Stimulated activated CD8-positive, alpha-beta memory T cell treated with anti-CD3 and anti-CD28 coated beads, Interleukin-4, amount 100 ng/mL, for 4 hours (primary cell): ENCODE measurements at places on chromosomes 4 and X.

GRCh38 chrX:53195401-53195800 is 29.6 kb downstream of the KDM5C start:
- no peak for DNase-seq

- DNase-seq, result no peak
Measured at GRCh38 chr4:165621983-165622382, 243.2 kb downstream of the CPE start.

DNA sequence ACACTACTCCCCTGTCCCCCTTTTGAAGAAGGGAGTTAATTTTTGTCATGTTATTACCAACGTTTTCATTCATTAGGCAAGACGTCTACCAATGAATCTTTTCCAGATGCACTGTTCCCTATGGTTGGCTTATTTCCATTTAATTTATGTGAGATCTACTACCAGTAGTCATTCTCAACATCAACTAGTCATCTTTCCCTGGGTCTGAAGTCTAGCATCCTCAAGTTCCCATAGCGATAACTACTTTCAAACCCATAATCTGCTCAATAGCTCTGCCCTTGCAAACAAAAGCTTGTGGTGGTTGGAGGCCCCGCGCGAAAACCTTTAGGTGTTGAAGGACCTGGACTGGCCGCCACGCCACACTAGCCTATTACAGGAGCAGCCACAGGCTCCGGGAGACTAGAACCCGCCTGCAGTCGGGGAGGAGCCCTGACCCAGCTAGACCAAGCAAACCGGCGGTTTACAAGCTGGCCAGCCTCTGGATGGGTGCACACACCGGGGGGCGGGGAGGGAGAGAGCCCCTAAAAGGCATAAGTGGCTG is 746 bp downstream of the PPAT start:
- no peak for DNase-seq

DNA sequence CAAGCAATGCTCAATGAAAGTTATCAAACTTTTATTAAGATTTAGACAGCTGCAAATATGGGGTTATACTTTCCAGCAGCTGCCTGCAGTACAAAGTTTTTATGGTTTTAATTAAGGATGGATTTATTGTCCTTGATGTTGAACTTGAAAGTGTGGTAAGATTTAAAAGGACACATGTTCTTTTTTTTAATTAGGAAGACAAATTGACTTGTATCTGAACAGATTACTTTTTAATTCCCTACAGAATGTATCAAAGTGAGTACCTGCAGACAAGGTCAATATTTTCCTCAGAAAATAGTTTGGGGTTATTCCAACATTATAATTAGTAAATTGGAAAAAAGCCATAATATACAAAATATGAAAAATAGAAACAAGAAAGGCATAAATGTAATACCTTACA is 218.2 kb upstream of the NEIL3 start:
- DNase-seq, result no peak

DNA sequence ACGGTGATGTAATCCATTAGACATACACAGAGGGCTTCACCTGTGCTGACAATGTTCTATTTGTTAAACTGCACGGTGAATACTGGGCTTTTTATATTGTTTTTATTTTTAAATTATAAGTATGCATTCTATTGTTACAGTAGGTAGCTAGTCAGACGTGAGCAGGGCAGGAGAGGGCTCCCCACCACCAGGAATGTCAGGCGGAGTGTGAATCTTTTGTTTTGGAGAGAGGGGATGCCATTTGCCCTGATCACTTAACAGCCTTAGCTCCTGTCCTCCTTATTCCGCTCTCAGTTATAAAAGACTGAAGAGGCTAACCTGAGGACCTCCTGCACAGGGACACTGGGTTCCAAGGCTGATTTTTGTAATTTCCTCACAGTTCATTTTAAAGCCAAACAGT is 151.6 kb upstream of the TAPT1 start:
- no peak for DNase-seq

DNA sequence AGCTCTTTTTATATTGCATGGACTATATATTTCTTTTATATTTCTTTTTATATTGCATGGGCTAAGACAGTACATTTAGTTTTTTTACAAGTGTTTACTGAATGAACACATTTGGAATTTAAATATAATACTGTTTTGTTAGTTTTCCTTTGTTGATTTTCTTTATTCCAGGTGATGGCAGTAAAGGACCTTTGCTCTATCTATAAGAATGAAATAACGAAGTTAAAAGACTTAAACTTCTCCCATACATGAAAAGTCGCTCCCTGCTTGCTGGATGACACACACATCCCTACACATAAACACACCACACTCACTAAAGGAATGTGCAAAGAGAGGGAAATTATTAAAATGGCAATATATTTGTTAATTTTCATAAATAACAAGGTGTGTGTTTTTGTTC is 102.5 kb upstream of the ANXA10 start:
- no peak for DNase-seq

GRCh38 chr4:135966936-135967335 is 1565.4 kb downstream of the PCDH18 start:
- no peak for DNase-seq

DNA sequence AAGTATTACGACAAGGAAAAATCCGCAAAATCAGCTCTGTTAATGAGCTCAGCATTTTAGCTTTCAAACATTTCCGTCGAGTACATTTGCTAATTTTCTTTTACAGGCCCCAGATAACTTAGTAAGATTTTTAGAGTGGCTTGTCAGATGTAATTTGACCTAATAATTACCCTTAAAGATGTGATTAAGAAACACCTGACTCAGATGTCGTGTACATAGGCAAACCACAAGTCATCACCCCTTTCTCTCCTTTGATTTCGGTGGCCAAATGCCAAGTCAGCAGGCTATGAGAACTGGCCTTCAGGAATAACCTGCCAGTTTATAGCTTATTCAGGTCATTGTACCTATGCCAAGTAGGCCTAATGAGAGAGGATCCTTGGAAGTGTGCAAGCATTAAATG is 369.6 kb downstream of the PCDH7 start:
- no peak for DNase-seq

DNA sequence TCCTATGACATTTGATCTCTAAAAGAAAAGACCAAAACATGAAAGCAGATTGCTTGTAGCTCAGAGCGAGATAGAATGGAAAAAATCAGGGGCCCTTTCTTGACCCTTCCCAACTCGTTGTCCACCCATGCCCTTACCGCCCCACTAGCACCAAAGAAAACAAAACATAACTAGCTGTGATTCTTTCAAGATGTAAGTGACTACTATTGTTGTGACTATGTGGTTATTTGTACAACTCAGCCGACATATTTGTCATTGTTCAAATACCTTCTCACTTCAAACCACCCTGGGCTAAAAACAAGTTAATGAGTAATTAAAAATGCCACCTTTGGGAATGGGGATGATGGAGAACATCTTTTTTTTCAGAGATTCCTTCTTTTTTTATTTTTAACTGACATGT is 171.2 kb upstream of the GPC4 start:
- DNase-seq, result no peak

DNA sequence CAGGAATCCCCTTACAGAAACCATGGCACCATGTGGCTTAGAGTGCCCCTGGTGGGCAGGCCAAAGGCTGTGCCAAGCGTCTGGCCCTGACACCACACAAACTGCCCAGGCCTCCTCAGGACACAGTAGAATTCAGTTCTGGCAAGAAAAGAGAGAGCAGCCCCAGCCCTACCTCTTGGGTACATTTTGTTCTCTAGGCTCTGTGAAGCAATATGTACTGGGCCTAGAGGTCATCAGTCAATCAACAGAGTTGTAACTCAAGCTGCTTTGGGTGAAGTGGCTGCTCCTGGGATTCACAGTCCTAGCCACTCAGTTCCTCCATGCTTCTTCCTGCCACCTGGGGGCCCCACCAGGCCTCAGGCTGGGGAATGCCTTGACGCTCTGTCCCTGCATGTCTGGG is 158.1 kb upstream of the MAMLD1 start:
- no peak for DNase-seq

- DNase-seq, result no peak
Measured at GRCh38 chrX:96729053-96729452, 44.4 kb downstream of the DIAPH2 start.

DNA sequence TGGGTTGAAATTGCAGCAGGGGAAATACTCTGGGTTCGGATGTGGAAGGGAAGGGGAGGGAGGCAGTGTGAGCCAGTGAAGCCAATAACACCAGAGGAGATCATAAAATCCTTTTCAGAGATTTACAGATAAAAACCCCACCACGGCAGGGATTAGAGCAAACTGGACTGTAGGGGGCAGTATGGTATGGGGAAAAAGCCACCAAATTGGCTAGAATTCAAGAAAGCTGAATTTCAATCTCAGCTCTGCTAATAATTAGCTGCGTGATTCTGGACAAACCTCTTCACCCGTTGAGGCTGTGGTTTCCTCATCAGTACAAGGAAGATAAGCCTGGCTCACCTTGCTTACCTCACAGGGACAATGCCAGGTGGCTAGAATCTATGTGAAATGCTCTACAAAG is 108.1 kb downstream of the ATG4A start:
- no peak for DNase-seq

GRCh38 chrX:106341823-106342222 is 173.7 kb downstream of the PWWP3B start:
- DNase-seq, result no peak

GRCh38 chr4:24644983-24645764 is 60.8 kb upstream of the DHX15 start:
- DNase-seq, result no peak
